Chondrocyte (in vitro differentiated cells): ENCODE measurements at places on chromosomes 4 and X.
A peak's percentile ranks its signal among the peaks of the same experiment; 100 is the strongest.

DNA sequence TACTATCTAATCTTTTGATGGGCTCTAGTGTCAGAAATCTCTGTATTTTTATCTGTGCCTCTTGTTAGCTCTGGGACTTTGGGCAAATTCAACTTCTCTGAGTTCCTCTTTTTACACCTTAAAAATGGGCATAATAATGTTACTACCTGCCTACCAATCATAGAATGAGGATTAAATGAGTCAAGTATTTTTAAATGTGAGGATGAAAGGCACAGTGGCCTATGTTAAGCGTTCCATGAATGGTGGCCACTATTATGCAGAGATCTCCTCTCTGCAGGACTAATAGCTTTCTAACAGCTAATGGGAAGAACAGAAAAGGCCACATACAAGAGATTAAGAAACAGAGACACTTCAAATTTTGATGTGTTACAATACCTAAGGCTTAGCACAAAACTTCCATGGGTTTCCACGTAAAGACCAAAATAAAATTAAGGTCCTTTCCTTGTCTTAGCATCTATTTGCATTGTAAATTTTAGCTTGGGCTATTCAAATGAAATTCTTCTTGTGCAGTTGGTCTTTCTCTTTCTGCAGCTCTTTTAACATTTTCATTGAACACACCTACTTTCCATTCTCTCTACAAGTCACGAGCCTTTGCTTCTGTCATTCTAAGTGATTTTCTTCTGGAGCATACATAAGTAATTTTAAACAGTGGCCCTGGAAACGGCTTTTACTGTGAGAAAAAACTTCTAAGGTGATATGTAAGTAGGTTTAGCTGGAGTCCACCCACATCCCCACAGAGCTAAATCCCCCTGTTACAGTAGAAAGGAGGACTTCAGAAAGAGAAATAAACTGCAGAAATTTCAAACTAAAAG is 117.9 kb upstream of the MED14 start:
- H3K27me3 ChIP-seq: no peaks in the 10 kb centered on the region
- H3K4me3 ChIP-seq: no peak overlapping the region
- H3K27ac ChIP-seq: no peak overlapping the region

GRCh38 chrX:39439906-39440798 is 638.9 kb downstream of the MID1IP1 start:
- no peak overlapping the region for H3K27ac ChIP-seq
- peaks cover 5% of the 10 kb centered on the region for H3K36me3 ChIP-seq
- peaks cover 5% of the 10 kb centered on the region for H3K27me3 ChIP-seq
- no peaks in the 10 kb centered on the region for H3K4me1 ChIP-seq
- H3K4me3 ChIP-seq: no peak overlapping the region

- no peak overlapping the region for H3K4me3 ChIP-seq
- H3K27me3 ChIP-seq: peaks cover 38% of the 10 kb centered on the region
- H3K36me3 ChIP-seq: peaks cover 3% of the 10 kb centered on the region
- DNase-seq: no peak
Measured at GRCh38 chr4:168131196-168131595, 38.9 kb downstream of the ANXA10 start.

- no peak overlapping the region for H3K4me3 ChIP-seq
- peaks cover 34% of the 10 kb centered on the region for H3K4me1 ChIP-seq
- H3K36me3 ChIP-seq: no peaks in the 10 kb centered on the region
- H3K27ac ChIP-seq: peak overlapping the region; percentile 77
- H3K27me3 ChIP-seq: no peaks in the 10 kb centered on the region
Measured at GRCh38 chr4:152101556-152102435, 341.0 kb upstream of the GATB start.

- no peak overlapping the region for H3K27ac ChIP-seq
- no peaks in the 10 kb centered on the region for H3K36me3 ChIP-seq
Measured at GRCh38 chrX:50067435-50068284, 133.1 kb downstream of the AKAP4 start.

GRCh38 chr4:66062921-66063320 is 392.6 kb upstream of the EPHA5 start:
- H3K27ac ChIP-seq: no peak overlapping the region
- no peaks in the 10 kb centered on the region for H3K27me3 ChIP-seq
- H3K36me3 ChIP-seq: no peaks in the 10 kb centered on the region
- no peak overlapping the region for H3K4me3 ChIP-seq

GRCh38 chr4:13452927-13453579 is 31.1 kb downstream of the RAB28 start:
- H3K27me3 ChIP-seq: no peaks in the 10 kb centered on the region
- DNase-seq: no peak
- H3K4me1 ChIP-seq: no peaks in the 10 kb centered on the region
- no peak overlapping the region for H3K4me3 ChIP-seq
- H3K27ac ChIP-seq: no peak overlapping the region

- H3K4me1 ChIP-seq: peaks cover 15% of the 10 kb centered on the region
- H3K27ac ChIP-seq: no peak overlapping the region
- DNase-seq: no peak
- H3K36me3 ChIP-seq: no peaks in the 10 kb centered on the region
- H3K4me3 ChIP-seq: no peak overlapping the region
Measured at GRCh38 chrX:96002431-96002830, 682.2 kb upstream of the DIAPH2 start.

DNA sequence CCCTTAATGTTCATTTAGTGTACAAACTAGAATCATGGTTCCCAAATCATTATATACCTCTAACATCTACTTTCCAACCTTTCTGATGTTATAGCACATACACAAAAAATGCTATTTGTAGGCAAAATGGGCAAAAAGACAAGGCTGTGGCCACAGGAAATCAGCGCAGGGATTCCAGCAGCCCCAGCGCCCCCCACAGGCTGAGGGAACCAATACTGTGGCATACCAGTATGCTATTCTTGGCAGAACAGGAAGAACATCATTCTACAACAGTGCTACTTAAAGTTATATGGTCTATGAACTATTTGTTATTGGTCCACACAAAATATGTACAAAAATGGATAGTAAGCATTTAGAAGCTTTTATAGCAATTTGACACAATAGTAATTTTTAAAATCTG is 25.3 kb downstream of the STEEP1 start:
- H3K27ac ChIP-seq: no peak overlapping the region
- H3K4me1 ChIP-seq: peaks cover 9% of the 10 kb centered on the region
- DNase-seq: no peak
- H3K27me3 ChIP-seq: no peaks in the 10 kb centered on the region

DNA sequence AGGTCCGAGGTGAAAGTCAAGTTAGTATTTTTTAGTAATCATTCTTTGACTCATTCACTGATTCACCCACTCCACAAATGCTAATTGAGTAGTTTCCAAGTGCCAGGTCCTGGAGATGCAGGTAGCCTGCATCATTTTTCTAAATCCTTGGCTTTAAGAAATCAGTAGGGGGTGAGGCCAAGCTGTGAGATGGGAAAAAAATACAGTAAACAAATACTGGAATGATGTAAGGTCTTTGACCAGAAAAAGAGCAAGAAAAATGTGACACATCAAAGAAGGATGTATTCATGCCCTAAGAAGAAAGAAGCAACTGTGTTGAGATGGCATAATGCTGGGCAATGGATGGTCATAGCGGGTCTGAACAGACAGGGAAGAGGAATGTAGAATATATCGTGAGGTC is 1386.6 kb downstream of the PCDH7 start:
- no peak for DNase-seq
- H3K4me1 ChIP-seq: peaks cover 19% of the 10 kb centered on the region
- no peak overlapping the region for H3K4me3 ChIP-seq
- no peak overlapping the region for H3K27ac ChIP-seq
- no peaks in the 10 kb centered on the region for H3K27me3 ChIP-seq

- H3K27me3 ChIP-seq: no peaks in the 10 kb centered on the region
- peaks cover 7% of the 10 kb centered on the region for H3K4me1 ChIP-seq
- H3K4me3 ChIP-seq: no peak overlapping the region
- no peak for DNase-seq
- no peaks in the 10 kb centered on the region for H3K36me3 ChIP-seq
Measured at GRCh38 chrX:9866633-9867032, 80.4 kb downstream of the SHROOM2 start.

DNA sequence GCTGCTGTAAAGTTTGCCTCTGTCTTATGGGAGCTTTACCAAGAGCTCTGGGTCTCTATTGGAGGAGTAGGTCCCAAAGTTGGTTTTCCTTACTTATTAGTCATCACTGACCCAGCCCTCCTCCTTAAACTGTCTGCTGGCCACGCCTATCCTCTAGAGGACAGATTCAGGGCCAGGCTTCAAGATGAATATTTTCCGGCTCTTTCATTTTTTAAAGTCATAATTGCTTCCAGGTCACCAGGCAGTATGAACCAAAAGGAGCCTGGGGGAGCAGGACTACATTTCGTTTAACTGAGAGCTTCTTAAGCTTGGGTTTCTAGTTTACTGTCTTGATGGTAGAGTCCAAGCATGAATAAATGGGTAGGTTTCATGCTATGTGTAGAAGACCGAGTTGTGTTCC is 13.7 kb downstream of the BCORL1 start:
- H3K27me3 ChIP-seq: no peaks in the 10 kb centered on the region
- peaks cover 9% of the 10 kb centered on the region for H3K4me1 ChIP-seq
- peak overlapping the region; percentile 4 for H3K27ac ChIP-seq
- H3K36me3 ChIP-seq: no peaks in the 10 kb centered on the region

GRCh38 chr4:15078682-15079642 is 76.7 kb downstream of the CPEB2 start:
- no peak overlapping the region for H3K27ac ChIP-seq
- H3K4me1 ChIP-seq: peaks cover 6% of the 10 kb centered on the region
- no peak for DNase-seq

- DNase-seq: no peak
- no peaks in the 10 kb centered on the region for H3K27me3 ChIP-seq
- no peaks in the 10 kb centered on the region for H3K36me3 ChIP-seq
- H3K4me1 ChIP-seq: no peaks in the 10 kb centered on the region
- H3K4me3 ChIP-seq: no peak overlapping the region
Measured at GRCh38 chrX:152878976-152879755, 18.7 kb upstream of the ZNF185 start.

DNA sequence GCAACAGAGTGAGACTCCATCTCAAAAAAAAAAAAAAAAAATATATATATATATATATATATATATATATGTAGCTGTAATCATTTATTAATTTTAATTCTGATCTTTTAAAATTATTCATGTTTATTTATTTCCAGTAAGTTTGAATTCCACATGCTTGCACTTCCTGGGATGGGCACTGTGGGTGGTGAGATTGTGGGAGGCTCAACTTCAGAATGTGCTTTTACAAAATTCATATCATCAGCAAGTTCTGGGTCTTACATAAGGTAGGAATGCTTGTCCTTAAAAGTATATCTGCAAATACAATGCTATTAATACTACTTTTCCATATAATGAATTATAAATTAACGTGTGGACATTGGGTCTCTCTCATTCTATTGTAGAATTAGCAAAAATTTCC is 156.5 kb downstream of the EMCN start:
- H3K27me3 ChIP-seq: no peaks in the 10 kb centered on the region
- peaks cover 11% of the 10 kb centered on the region for H3K4me1 ChIP-seq
- no peak for DNase-seq

GRCh38 chr4:138205531-138206233 is 36.5 kb downstream of the SLC7A11 start:
- H3K27me3 ChIP-seq: no peaks in the 10 kb centered on the region
- H3K36me3 ChIP-seq: peaks cover 3% of the 10 kb centered on the region
- H3K4me3 ChIP-seq: no peak overlapping the region
- H3K4me1 ChIP-seq: peaks cover 24% of the 10 kb centered on the region
